M059J (cell line): ENCODE measurements at places on chromosomes 4 and X.
A peak's percentile ranks its signal among the peaks of the same experiment; 100 is the strongest.

DNA sequence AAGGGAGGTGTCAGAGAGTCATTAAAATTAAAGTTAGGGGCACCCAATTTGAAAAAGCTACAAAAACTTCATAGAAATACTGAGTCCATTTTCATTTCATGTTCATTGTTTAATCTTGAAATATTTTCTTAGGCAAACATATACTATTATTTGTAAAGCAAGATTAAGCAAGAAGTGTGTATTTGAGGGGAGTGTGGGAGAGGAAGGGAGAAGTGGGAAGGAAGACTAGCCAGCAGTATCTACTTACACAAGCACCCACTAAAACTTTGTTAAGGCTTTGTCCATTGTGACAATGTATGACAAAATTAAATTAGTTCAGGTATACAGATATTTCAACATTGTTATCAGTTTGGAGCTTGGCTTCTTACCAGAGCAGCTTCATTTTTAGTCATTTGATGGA lies 222.9 kb downstream of the ARHGAP24 start:
- DNase-seq = no peak

GRCh38 chrX:150502979-150503897 lies 65.2 kb upstream of the MTM1 start:
- DNase-seq = no peak

- no peak for DNase-seq
Observed at GRCh38 chr4:150116506-150116905, 38.3 kb downstream of the DCLK2 start.

- no peak for DNase-seq
Observed at GRCh38 chrX:56600141-56600540, 36.7 kb downstream of the UBQLN2 start.

DNA sequence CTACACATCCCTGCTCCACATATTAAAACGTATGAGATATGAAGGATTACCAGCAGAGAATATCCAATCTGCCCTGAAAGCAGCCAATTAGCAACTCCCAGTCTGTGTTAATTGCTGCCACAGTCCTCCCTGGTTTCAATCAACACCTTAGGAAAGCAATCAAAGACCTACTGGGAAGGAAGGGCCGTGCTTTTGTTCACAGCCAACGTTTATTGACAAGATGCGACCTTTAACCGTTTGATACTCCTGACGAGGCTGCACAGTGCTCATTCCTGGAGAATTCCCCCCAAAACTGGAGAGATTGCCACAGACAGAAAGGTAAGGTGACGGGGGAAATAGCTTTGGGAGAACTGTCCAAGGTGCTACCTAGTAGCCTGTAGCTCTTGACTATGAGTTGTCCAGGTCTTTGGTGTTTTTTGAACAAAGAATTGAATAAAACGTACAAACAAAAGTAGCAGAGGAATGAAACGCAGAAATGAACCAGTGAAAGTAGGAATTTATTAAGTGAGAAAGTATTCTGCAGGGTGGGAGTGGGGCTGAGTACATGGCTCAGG lies 596.5 kb downstream of the NLGN4X start:
- DNase-seq = no peak

DNA sequence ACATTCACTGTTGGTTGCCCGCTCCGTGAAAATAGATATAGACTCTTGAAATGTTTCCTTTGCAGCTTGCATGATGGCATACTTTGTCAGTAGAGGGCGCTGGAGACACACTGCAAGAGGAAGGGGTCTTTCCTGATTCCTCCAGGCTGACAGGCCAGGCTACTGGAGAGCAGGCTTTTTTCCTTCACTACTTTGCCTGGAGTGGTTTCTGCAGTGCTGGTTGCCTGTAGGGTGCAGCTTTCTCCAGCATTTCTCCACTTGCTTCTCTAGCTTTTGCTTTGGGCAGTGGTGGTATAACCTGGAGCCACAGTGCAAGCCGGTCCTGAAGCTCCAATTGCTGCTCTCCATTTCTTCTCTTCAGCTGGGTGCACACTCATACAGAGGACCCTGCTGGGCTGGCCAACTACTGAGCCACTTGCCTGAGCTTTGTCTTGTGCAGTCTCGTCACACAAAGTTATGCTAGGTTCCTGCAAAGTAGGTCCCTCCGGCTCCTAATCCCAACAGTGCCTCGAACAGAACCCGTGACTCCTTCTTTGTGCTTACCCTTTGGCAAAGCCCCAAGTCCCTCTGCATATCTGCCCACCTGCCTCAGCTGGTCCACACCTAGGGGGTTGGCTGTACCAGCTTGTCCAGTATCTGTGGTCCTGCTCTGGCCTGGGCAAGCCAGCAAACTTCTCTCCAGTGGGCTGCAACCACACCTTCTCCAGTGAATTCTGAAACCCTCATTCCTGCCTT lies 46.3 kb downstream of the RASSF6 start:
- DNase-seq = peak; percentile 67

- DNase-seq = peak; percentile 0
Observed at GRCh38 chr4:170853422-170854021, 763.8 kb upstream of the AADAT start.

GRCh38 chrX:42577936-42578470 lies 200.0 kb downstream of the PPP1R2C start:
- DNase-seq = no peak

DNA sequence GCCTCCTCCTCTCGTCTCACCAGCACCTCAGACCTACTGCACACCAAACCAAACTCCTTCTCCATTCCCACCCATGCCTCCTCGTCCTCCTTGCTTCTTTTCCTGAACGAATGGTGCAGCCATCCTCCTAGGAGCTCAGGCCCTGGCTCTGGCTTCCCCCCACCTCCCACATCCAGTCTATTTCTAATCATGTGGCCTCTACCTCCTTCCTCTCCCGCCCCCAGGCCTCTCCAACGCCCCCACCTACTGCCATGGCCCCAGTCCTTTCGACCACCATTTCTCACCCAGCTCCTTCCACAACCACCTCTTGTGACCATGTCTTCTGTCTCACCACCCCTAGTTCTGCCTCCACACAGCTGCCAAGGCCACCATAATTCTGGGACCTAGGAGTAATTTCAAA lies 127.1 kb downstream of the PJA1 start:
- DNase-seq = no peak

- peak; percentile 78 for DNase-seq
Observed at GRCh38 chr4:113384600-113384999, 335.1 kb downstream of the ANK2 start.

DNA sequence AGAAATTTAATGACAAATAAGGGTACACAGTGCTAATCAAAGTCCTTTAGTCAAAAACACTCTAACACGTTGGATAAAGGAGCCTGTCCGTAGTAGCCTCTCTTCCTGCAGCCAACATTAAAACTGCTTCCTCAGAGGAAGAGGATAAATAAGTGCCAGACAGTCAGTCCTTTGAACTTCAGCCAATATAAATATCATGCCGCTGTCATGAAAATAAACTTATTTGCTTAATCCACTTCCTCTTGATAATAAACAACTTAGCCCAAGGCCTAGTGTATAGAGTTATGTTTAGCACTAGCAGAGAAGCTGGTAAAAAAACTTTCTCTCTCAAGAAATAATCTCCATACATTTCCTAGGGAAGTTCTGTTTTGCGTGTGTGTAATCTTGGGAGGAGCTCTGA lies 196.7 kb downstream of the HS3ST1 start:
- peak; percentile 0 for DNase-seq

- peak; percentile 59 for DNase-seq
Observed at GRCh38 chr4:4260185-4260751, 12.2 kb upstream of the TMEM128 start.

GRCh38 chrX:103399744-103400143 lies 23.4 kb downstream of the BEX3 start:
- DNase-seq = no peak

GRCh38 chr4:127400731-127401346 lies 231.9 kb upstream of the INTU start:
- peak; percentile 63 for DNase-seq

DNA sequence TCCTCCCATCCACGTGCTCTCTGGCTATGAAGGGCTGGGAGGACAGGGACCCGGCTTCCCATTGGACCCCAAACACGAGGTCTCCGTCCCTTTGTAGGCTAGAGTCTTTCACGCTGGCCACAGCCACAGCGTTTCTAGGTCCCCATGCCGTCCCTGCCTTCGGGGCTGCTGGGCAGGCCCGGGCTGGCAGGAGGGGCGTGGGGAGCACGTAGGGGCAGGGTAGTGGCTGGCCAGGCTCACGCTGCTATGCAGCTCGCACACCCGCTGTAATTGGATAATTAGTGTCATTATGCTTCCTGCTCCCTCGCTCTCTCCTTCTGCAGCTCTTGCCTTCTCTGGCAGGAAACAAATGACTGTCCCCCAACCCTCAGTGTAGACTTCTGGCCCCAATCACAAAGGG lies 9.8 kb downstream of the ATP2B3 start:
- no peak for DNase-seq

GRCh38 chr4:63218856-63219255 lies 1190.4 kb downstream of the TECRL start:
- no peak for DNase-seq

- DNase-seq = no peak
Observed at GRCh38 chr4:86564795-86565194, 29.3 kb upstream of the PTPN13 start.

GRCh38 chrX:48021026-48021900 lies 14.5 kb downstream of the SPACA5 start:
- peak; percentile 69 for DNase-seq

- peak; percentile 65 for DNase-seq
Observed at GRCh38 chrX:54180403-54180802, 2.7 kb downstream of the FAM120C start.

DNA sequence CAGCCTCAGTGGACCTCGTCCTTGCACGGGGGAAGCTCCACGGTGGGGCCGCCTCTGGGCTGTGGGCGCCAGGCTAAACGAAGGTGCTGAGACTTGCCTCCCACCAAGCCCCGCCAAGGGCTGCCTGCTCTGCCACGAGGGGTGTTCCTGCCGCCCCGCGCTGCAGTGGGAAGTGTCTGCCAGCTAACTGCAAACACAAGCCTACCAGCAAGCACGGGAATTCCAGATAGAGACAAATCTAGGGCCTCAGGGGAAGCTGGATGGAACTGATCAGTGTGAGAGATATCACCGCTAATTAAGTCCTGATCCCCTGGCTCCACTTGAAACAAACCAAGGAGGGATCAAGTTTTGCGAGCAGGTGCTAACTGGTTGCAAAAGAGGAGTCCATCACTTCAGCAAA lies 181.6 kb upstream of the LEF1 start:
- DNase-seq = peak; percentile 18

DNA sequence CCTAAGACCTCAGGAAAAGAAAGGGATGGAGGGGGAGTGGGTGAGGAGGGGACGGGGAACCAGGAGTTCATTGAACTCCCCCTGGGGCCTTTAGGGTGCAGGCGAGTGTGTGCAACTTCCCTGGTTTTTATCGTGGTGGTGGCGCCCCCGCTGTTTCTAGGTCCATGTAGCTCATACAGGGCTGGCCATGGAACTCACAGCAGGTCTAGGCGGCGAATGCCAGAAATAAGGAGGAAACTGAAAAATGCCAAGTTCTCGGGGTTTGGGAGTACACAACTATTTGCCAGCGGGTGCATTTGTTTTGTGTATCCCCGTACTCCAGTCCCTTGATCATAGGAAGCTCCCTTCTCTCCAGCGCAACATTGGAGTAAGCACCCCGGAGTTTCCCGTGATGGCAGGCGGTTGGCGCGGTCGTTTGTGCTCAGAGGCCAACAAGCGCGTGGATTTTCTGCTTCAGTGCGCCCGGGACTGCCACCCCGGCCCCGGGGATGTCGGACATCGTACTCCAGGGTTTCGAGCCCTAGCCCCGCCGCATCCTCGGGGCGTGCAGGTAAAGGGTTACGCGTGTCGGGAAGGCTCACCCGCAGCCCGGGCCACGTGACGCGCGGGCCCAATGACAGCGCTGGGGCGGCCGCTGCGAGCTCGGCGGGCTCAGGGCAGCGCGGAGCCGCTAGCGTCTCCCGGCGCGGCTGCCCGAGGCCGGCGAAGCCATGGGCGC lies 208.9 kb downstream of the NWD2 start:
- DNase-seq = peak; percentile 39

DNA sequence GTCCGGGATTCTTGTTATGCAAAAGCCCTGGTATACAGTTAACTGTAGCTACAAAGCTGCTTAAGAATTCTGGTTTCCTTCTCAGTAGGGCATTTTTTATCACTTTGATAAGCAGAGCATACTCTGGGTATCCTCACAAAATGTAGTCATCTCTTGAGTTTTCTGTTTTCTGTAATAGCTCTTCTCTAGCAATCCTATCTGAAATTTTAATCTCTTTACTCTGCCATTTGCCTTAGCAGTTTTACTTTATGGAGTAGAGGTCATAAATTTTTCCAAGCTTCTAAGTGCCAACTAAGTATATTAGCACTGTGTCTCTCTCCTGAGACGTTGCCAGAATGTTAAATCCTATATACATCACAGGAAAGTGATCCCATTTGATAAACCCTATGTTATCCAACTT lies 28.0 kb upstream of the BANK1 start:
- no peak for DNase-seq

GRCh38 chr4:40887764-40888131 lies 138.0 kb downstream of the NSUN7 start:
- no peak for DNase-seq

- peak; percentile 21 for DNase-seq
Observed at GRCh38 chr4:11765849-11766453, 337.3 kb upstream of the HS3ST1 start.

DNA sequence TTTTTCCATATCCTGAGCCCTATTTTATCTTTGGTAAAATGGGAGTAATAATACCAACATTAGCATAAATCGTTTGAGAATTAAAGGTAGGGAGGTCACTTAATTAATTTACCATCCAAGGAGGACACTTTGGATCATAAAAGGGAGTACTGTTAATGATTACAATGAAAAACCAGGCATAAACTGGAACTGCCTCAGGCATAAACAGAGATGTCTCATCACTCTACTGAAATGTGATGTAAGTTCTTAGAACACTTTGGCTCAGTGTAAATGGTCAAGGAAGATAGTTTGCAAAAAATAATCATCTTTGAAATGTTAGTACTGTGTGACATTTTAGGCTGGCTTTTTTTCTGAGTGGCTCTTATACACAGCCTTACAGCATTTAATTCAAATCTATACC lies 268.7 kb downstream of the SLC39A8 start:
- DNase-seq = peak; percentile 32

- no peak for DNase-seq
Observed at GRCh38 chrX:49075347-49075746, 1.5 kb upstream of the PRAF2 start.

GRCh38 chrX:9681422-9681821 lies 84.2 kb downstream of the GPR143 start:
- peak; percentile 77 for DNase-seq

- DNase-seq = no peak
Observed at GRCh38 chr4:41217374-41217773, 3.0 kb upstream of the APBB2 start.

GRCh38 chr4:21090094-21090666 lies 389.9 kb downstream of the PACRGL start:
- DNase-seq = no peak

GRCh38 chr4:123411514-123411913 lies 14.9 kb downstream of the SPRY1 start:
- no peak for DNase-seq

GRCh38 chr4:144634978-144635747 lies 10.8 kb upstream of the HHIP start:
- no peak for DNase-seq

GRCh38 chrX:38189431-38190250 lies 31.0 kb downstream of the SRPX start:
- no peak for DNase-seq

GRCh38 chrX:100649550-100650356 lies 5.8 kb downstream of the SRPX2 start:
- DNase-seq = peak; percentile 77
